AG04449 (cell line): ENCODE measurements at places on chromosomes 5 and 9.
A peak's percentile ranks its signal among the peaks of the same experiment; 100 is the strongest.

DNA sequence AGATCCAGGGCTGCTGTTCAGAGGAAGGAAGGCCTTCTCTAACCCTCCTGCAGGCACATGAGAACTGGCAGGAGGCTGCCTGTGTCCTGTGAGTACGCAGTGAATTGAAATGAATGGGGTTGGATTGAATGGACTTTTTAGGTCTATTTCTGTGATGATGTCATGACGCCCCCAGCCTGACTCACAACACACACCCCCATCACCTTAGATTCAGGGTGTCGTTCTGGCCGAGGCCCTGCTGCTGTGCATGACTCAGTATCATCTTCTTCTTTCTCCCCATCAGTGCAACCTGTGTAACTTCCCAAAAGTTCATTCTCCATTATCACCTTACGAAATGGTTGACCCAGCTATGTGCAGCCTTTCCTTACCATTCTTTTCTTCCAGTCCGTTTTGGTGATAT lies 5.4 kb downstream of the PCAT7 start:
- no peak for DNase-seq

DNA sequence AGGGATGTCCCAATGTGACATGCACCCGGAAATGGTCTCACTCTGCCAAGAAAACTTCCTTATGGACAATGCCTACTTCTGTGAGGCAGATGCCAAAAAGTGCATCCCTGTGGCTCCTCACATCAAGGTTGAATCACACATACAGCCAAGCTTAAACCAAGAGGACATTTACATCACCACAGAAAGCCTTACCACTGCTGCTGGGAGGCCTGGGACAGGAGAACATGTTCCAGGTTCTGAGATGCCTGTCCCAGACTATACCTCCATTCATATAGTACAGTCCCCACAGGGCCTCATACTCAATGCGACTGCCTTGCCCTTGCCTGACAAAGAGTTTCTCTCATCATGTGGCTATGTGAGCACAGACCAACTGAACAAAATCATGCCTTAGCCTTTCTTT lies 37.6 kb upstream of the CCDC152 start:
- no peak for DNase-seq

GRCh38 chr5:31768046-31768445 lies 129.1 kb downstream of the PDZD2 start:
- DNase-seq, result no peak

- DNase-seq, result no peak
These were observed 159.4 kb downstream of the ARHGAP26 start for GRCh38 chr5:142929587-142929986.

- no peak for DNase-seq
These were observed 109.6 kb downstream of the BAAT start for GRCh38 chr9:101274971-101275768.

- no peak for DNase-seq
These were observed 438.4 kb downstream of the ISL1 start for GRCh38 chr5:51821697-51822096.

GRCh38 chr5:173781816-173782670 lies 106.1 kb upstream of the CPEB4 start:
- DNase-seq, result peak; percentile 46

DNA sequence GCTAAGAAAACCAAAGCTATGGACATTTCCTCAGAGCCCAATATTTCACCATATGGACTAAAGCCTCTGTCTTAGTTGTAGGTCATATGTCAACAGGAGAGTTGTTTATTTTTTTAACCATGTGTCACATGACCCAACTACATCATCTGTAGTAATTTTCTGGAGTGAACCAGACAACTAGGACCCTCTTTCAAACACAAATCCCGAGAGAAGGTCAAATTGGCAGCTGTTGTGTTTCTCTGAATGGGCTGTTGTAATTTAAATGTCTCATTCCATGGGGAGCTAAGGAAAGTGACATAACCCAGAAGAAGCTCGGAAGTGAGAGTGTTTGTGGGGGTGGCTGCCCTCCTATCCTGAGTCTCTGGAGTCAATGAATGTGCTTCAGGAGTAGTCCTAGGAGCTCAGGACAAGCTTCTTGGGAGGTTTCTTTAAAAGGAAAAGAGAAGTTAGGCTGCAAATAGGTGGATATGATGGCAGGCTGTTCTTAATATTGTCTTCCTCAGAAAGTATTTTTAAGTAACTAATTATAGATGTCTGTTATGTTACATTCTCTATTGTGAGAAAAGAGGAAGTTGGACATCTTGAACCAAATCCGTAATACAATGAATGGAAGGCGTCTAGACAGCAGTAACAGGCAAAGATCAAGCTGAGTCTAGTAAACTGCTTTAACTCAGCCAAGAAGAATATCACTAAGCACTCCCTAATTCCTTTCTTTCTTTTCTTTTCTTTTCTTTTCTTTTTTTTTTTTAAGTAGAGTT lies 50.1 kb downstream of the TMEM167A start:
- DNase-seq, result no peak

GRCh38 chr5:180525399-180525798 lies 31.2 kb downstream of the CNOT6 start:
- DNase-seq, result no peak

- DNase-seq, result peak; percentile 26
These were observed 11.8 kb upstream of the REEP5 start for GRCh38 chr5:112933651-112934365.

GRCh38 chr9:19464764-19465585 lies 56.2 kb downstream of the ACER2 start:
- DNase-seq, result no peak

DNA sequence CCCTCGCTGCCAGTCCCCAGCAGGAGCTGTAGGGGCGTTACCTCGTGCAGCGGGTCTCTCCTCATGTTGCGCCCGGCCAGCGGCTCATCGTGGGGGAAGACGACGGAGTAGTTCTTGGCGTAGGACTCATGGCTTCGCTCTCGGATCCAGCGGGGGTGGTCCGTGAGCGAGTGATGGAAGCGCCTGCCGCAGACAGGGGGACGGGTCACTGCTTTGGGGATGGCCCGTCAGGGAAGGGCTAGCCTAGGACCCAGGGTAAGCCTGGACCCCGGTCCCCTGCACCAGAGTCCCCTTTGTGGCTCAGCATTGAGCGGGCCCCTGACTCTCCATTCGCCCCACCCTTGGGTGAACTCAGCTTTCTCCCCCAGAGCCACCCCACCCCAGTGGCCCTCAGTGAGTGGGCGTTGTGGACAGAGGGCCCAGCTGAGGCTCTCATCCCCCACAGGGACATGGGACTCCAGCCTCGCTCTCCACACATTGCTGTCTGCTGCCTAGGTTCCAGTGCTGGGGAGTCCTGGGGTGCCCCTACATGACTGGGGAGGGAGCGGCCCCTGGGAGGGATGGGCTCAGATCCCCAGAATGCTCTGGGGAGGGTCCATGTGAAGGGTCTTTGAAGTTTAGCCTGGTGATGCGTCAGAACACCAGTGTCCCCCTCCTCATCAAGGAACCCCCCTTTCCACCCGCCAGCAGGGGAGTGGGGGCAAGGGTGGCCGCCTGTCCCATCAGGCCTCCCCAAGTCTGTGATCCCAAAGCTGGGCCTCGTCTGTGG lies 29.7 kb downstream of the SARDH start:
- no peak for DNase-seq

DNA sequence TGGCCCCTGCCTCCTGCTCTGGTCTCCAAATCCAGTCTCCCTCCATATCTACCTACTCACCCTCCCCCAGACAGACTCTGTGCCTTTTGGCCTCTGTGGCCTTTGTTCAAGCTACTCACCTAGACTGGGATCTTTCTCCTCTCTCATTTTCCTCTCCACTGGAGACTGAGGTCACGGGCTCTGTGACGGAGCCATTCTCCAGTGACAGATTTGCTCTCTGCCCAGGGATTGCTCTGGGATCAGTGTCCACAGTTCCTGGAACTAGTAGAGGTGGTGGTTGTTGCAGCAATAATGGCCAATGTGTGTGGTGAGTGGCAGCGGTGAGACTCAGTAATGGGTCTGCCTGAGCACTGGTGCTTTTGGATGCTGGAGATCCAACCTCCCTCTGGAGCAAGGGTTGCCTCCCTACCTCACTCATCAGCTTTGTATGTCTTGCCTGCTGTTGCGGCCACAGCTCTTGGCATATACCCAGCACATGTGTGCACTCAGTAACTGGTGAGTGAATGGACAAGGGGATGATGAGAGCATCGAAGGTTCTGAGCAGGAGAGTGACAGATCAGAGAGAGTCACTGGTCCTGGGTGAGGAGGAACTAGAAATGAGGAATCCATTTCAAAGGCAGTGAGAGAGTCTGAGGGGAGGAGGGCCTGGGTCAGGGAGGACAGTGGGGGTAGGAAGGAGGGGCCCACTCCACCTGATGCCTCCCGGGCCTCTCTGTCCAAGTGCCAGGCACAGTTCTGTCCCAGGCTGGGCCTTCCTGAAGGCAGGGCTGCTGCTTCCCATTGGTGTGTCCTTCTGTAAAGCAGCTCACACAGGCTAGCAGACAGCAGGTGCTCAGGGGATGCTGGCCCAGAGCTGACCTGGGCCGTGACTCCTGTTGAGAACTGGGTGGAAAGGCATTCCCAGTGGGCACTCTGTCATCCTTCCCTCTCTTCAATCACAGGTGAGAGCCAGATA lies 96.5 kb upstream of the PITX1 start:
- no peak for DNase-seq

- no peak for DNase-seq
These were observed 401.4 kb downstream of the TMEM161B start for GRCh38 chr5:87867281-87867680.

DNA sequence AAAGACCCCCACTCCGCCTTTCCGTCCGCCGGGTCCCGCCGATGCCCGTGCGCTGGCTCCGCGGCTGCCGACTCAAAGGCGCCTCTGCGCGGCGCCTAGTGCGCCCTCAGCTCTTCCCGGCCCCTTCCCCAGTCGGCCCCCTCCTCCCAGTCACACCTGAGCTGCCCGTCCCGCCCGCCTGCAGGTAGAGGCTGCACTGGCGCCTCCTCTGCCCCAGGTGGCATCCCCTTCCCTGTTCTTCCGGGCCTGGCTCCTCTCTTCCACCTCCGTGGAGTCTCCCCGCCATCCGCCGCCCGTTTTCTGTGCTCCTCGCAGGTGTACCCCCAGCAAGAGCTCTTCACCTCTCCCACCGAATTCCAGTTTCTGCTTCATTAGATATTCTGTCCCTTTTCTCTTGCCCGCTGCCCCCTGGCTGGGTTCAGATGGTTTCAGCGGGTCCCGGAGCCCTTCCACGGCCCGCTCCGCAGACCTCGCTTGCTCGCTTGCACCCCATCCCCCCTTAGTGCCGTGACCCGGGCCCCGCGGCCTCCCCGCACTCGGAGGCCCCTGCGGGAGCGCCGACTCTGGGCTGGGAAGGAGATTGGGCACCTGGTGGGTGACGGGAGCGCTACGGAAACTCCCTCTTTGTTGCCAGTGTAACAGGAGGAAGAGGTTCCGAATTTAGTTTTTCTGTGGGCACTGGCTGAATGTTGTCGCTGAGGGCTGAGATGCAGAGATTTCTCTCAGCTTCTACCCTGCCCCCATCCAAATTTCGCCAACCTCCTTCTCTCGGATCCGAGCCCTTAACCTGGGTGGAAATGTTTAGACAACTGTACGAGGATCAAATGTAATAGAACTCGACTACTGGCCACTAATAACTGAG lies 809 bp downstream of the SLC44A1 start:
- no peak for DNase-seq

- no peak for DNase-seq
These were observed 396.7 kb downstream of the KCTD16 start for GRCh38 chr5:144567421-144567780.

GRCh38 chr9:26341545-26341944 lies 551.1 kb downstream of the CAAP1 start:
- DNase-seq, result no peak

DNA sequence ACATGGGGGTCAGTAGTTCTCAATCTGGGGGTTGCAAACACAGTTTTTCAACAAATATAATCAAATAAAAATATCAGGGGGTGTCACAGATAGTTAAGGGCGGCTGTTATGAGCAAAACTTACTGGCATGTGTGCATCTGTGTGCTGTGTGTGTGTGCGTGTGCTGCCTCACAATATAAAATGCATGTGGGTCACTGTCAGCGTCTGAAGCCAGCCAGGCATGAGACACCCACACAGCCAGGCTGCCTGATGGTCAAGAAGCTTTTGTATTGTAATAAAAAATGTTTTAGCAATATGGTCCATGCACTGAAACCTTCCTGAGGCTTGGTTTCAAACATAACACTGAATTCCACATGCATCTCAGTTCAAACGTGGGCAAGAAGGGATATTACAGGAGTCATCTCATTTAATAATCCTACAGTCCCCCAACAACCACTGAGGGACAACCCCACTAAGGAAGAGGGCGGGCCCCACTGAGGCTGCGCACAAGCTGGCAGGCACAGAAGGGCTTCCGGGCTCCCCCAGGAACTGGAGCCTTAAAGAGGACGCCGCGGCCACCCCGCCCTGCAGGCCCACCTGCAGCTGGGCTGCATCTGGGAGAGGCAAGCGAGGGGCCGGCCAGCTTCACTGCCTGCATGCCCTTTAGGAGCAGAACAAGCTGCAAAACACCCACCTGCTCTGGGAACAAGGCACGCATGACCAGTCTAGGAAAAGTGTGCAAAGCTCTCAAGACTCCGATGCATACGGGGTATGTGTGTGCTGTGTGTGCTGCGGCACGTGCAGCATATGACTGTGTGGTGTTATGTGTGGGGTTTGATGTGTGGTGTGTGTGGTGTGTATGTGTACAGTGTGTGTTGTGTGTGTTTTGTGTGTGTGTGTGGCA lies 14.1 kb downstream of the SEMA4D start:
- no peak for DNase-seq

- no peak for DNase-seq
These were observed 38.7 kb upstream of the PRLR start for GRCh38 chr5:35269006-35269405.

- no peak for DNase-seq
These were observed 315 bp upstream of the GPR150 start for GRCh38 chr5:95619514-95620029.
